ENCODE measurements at places on chromosomes 5 and 9. TPM values are rescaled to one million over a fixed set of nuclear protein-coding genes. Genes with fewer than 3 reads are reported as not detected.

Gene MVB12B
- total RNA-seq: 34.8 TPM

Gene GFPT2
- 1.7 TPM for total RNA-seq

Gene SLCO6A1
- total RNA-seq: 2.0 TPM

Gene DNAJC21
- total RNA-seq: 50.3 TPM

Gene CDKN2B
- 1.2 TPM for total RNA-seq

Gene SHB
- 22.5 TPM for total RNA-seq

Gene PCDHGA7
- 0.41 TPM for total RNA-seq

Gene C9
- not detected for total RNA-seq

Gene CARD6
- total RNA-seq: 0.74 TPM

Gene ZDHHC11
- 47.6 TPM for total RNA-seq

Gene C5orf52
- not detected for total RNA-seq

Gene FBN2
- total RNA-seq: 16.3 TPM

Gene PLEKHG4B
- total RNA-seq: 56.8 TPM

Gene PROB1
- 2.2 TPM for total RNA-seq
